Right lobe of liver (tissue), 6 donors: ENCODE measurements at places on chromosomes 13 and 19. TPM values are rescaled to one million over a fixed set of nuclear protein-coding genes. Genes with fewer than 3 reads are reported as not detected.

DNA sequence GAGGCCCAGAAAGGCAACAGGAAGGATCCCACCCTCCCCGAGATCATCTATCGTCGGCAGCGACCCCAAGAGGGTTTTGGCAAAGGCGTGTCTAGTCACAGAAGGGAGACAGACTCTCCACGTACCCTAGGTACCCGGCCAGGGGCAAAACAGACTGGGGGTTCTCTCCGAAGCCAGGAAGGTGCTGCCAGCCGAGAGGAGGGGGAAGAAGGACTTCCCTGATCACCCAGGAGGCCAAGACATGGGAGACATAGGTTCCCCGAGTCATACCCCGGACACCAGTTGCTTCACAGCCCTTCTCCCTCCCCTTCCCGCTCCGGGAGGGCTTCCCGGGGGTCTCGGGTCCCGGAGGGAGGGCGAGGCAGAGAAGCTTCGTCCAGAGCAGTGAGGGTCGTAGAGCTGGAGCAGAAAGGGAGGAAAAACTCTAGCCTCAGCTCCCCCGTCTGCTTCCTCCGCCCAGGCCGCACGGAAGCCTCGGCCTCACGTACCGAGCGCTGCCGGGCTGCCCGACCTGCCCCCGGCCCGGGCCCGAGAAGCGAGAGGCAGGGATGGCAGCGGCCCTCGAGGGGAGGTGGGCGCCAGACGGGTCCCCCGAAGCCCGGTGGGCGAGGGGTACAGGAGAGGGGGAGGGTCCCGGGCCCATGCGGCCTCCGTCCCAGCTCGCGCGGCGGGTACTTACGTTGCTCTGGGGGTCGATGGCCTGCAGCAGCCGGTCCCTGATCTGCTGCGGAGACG lies 644 bp downstream of the MED26 start:
- no peaks in the 10 kb centered on the region for H3K27me3 ChIP-seq
- H3K27ac ChIP-seq, result peak overlapping the region; percentile 72
- peak overlapping the region; percentile 87 for H3K4me3 ChIP-seq
- H3K36me3 ChIP-seq, result no peaks in the 10 kb centered on the region
- peaks cover 31% of the 10 kb centered on the region for H3K4me1 ChIP-seq
- peak; percentile 57 for DNase-seq

GRCh38 chr13:104580931-104581330 lies 1514.7 kb upstream of the SLC10A2 start:
- H3K4me3 ChIP-seq, result no peak overlapping the region
- DNase-seq, result no peak
- no peaks in the 10 kb centered on the region for H3K27me3 ChIP-seq
- no peaks in the 10 kb centered on the region for H3K4me1 ChIP-seq

DNA sequence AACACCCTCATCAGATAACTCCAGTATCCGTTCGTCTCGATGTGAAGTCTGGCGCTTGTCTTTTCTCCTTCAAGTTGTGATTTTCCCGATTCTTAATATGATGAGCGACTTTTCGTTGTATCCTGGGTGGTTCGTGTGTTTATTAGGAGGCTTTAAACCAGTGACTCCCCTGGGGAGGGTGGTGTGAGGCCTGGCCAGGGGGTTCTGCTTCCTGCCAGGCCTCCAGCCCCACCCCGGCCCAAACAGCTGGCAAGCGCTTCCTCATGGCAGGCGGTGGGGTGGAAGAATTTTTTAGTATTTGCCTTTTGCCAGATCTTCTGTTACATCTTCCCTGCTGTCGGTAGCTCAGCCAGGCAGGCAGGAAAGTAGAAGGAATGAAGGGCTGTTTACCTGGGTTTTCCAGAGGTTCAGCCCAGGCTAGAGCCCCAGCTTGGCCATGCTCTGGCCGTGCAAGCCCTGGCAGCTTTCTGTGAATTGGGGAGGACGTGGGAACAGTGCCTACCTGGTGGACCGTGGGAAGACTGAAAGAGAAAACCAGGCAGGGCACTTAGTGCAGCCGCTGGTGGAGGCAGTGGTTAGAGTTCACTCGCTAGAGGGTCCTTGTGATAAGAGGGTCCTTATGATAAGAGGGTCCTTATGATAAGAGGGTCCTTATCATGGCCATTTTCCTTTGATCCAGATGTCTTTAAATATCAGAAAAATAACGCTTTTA lies 37.7 kb upstream of the DCUN1D2 start:
- H3K27me3 ChIP-seq, result no peaks in the 10 kb centered on the region
- no peak overlapping the region for H3K4me3 ChIP-seq
- H3K27ac ChIP-seq, result no peak overlapping the region
- DNase-seq, result no peak
- H3K4me1 ChIP-seq, result no peaks in the 10 kb centered on the region
- H3K36me3 ChIP-seq, result peaks cover 2% of the 10 kb centered on the region

Gene GPC5
- 0.98 TPM for total RNA-seq

Gene LMTK3
- not detected for total RNA-seq
